Activated CD4-positive, alpha-beta T cell treated with anti-CD3 and anti-CD28 coated beads for 24 hours (primary cell): ENCODE measurements at places on chromosomes 12 and 14.

GRCh38 chr12:29148911-29149690 lies at the start of gene FAR2:
Gene FAR2, plus strand, starts transcription at chr12:29149278. Its CDS starts 121,172 bp downstream, at chr12:29270450.
- DNase-seq: peak; percentile 7

GRCh38 chr12:107275530-107275929 lies 182.2 kb upstream of the CRY1 start:
- DNase-seq: no peak

GRCh38 chr14:93036652-93037345 lies 78.9 kb downstream of the ITPK1 start:
- no peak for DNase-seq

GRCh38 chr12:128976120-128976738 lies 123.0 kb downstream of the GLT1D1 start:
- DNase-seq: peak; percentile 15

GRCh38 chr12:82583756-82584155 lies 103.0 kb upstream of the TMTC2 start:
- no peak for DNase-seq

DNA sequence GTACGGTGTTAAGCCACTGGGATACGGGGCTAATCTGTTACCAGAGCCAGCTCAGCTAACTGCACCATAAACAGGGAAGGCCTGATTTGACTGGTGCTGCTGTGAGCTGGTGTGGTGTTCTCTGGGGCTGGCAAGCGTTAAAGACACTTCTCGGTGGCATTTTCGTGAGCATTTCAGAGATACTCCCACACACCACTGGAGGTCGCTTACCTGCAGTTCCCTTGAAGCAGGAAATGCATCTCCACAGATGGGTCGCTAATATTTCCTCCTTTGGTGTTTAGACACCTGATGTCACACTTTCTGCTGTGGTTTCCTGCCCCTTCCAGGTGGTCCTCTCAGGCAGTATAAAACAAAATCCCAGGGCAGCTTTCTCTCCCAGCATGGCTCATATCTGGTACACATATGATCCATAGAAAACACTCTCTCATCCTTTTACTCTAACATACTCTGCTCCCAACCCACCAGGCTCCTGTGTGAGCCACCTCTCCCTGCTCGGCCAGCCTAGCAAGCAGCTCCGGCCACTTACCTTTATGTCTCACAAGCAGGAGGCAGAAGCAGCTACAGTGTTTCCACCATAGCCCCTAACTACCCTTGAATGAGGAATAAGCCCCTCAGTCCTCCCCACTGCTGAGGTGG lies 129.9 kb upstream of the GRIN2B start:
- DNase-seq: no peak

DNA sequence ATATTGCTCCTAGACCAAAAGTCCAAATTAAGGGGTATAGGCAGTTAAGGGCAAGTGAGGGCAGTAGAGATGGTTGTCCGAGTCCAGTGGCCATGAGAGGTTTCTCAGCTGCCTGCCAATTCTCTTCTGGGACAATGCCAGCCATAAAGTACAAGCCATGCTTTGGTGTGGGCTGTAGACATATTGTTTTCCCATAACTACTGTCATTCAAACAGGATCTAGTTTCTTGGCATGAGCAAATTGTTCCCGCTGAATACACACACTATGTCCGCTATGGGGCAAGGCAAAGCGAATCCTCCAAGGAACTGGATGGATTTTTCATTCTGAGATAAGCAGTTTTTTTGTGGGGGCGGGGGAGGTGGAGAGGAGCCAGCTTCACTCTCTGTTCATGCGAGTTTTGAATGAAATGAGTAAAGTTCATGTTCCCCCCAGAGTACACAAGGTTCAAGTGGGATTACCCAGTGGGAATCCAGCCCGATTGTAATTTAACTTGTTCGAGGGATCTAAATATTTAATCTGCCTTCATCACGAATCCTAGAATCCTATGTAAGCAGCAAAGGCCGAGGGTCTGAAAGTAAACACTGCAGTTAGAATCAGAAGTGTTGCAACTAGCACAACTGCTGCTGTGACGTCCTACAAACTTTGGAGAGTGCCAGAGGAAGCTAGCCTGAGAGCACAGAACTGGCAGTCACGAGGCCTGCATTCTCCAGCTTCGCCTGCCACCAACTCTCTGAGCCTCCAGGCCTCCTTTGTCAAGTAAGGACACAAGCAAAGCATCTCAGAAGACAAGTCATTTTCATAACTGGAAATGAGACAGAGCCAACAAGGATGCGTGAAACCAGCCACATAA lies 137.0 kb downstream of the CRADD start:
- no peak for DNase-seq

DNA sequence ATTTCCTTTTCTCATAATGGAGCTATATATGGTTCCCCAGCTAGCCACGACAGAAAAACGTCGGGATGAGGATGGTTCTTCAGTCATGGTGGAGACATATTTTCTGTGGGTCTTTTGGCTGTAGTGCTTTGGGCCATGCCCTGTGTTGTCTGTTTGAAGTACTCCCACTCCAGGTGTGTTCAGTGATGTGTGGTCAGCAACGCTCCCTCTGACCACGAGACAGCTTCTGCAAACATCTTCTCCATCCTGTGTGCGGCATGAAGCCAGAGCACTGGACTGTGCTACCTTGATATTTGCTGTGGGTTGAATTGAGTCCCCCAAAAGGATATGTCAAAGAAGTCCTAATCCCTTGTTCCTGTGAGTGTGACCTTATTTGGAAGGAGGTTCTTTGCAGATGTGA lies 931.2 kb downstream of the NRXN3 start:
- no peak for DNase-seq

GRCh38 chr12:94707892-94708291 lies 57.5 kb upstream of the TMCC3 start:
- DNase-seq: no peak

DNA sequence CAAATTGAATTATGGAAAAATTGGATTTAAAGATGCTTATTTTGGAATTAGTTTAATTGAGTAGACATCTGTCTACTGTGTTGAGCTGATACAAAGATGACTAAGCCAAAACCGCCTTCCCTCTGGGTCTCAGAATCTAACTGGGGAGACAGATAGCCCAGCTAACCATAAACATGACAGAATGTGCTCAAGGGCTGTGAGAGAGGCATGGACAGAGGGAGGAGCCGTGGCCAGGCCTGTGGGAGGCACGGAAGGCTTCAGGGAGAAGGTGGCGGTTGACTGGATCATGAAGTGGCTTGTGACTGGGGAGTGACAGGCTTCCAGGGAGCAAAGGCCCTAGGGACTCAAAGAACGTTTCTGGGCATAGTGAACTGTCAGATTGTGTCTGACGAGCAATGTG lies 74.6 kb downstream of the DACT1 start:
- DNase-seq: no peak

- no peak for DNase-seq
Observed at GRCh38 chr12:119749666-119750065, 81.7 kb downstream of the PRKAB1 start.

- no peak for DNase-seq
Observed at GRCh38 chr12:127998988-127999387, 268.0 kb upstream of the TMEM132C start.

DNA sequence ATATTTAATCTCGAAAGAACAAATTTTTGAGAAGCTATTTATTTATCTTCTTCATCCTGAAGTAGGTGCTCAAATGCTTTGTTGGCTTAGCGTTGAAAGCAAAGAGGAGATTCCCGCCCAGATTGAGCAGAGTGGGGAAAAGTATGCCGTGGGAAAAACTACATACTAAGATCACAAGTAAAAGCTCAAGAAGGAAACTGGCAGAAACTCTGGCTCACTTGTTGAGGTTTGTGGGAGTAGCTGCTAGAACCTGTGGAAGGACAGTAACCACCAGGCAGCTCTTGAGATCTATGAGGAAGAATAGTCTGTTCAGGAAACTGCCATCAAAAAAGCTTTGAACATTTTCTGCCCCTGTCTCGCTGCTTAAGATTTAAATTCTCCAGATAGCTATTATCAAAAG lies 3.9 kb downstream of the MYRFL start:
- DNase-seq: no peak

DNA sequence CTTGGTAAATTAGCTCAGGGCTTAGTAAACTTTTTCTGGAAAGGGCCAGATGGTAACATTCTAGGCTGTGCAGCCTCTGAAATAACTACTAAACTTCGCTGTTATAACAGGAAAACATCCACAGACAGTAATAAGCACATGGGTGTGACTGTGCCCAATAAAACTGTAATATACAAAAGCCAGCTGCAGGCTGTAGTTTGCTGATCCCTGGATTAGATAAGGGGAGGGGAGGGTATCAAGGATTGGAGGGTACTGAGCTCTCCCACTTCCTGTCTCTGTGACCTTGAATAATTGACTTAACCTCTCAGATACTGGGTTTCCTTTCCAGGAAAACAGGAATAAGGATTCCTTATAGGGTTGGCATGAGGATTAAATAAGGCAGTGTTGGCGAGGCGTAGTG lies 81.2 kb downstream of the CCDC60 start:
- no peak for DNase-seq

DNA sequence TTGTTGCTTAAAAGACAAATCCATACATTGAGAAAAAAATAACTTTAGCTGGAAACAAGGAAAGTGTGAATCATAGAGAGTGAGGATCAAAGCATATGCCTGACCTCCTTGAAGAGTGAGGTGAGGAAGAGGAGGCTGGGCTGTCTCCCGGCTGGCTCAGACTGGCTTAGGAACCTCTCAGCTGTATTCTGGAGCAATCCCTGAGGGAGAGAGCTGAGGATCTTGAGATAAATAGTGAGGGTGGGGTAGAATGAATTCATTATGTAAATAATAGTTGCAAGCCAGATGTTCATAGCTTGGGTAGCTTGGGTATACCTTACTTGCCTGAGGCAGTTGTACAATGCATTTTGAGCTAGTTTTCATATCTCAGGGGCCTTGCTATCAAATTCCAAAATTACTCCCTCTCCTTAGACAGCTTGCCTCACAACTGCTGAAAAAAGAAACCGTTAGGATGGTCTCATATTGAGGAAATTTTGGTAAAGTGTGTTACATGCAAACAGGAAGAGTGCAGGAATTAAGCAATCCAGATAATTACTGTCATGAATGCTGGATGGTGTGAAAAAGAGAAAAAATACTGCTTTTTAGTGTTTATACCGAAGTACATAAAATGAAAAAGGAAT lies 30.5 kb upstream of the SLC15A5 start:
- no peak for DNase-seq

DNA sequence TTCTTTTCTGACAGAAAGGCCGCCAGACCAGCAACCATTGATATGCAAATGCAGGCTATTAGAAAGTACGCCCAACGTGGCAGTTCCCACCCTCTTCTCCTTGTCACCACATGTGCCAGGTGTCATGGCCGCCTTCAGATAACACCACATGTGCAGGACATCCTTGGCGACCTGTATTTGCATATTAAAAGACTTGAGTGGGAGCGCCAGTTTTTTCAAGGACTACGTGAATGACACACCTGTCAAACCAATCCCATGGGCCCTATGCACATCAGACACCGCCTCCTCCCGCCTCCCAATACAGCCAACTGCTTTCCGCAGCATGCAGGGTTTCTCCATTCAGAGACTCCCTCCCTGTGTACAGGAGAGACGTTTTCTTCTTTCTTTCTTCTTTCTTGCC lies 318.6 kb upstream of the FAR2 start:
- no peak for DNase-seq

DNA sequence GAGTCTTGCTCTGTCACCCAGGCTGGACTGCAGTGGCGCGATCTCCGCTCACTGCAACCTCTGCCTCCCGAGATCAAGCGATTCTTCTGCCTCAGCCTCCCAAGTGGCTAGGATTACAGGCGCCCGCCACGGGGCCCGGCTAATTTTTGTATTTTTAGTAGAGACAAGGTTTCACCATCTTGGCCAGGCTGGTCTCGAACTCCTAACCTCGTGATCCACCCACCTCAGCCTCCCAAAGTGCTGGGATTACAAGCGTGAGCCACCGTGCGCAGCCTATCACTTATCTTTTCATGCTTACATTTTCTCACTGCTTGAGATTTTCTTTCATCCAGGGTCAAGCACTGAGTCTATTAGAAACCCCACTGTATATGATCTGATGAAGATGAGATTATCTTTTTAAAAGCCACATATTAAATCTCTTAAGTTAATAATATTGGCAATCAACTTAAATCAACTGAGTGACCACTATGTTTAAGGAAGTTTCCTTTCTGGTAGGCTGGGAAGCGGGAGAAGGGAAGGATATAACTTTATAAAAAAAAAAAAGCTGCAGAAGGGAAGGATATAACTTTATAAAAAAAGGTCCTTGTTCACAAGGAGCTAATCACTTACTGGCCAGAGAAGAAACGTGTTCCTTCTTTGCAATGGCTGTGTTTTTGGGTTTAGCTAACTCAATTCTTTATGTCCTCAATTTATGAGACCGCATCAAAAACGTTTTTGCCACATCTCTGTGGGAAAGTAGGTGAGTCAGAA lies 1.3 kb upstream of the MDM2 start:
- DNase-seq: no peak

DNA sequence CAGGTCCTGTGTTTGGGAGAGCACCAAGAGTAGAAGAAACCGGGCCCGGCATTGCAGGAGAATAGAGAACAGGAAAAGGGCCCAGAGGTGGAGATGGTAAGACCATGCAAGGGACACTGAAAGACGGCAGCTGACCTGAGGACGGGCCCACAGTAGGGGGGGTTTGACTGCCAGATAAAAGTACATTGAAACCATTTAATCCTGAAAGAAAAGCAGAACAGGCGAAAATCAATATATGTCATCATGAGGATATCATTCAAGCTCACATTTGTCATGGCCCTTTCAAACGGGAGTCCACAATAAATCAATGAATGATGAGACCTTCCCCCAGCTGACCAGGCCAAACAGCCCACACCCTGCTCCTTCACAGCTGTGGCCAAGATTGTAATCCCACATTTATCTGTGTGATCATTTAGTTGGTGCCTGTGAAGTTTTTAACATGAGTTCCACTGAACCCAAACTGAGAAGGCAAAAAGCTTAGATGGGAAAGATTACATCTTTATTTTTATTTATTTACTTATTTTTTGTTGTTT lies 39.5 kb downstream of the E2F7 start:
- DNase-seq: no peak

GRCh38 chr12:99824900-99825542 lies 159.7 kb downstream of the ANKS1B start:
- no peak for DNase-seq

- DNase-seq: no peak
Observed at GRCh38 chr12:99042226-99042625, 397.1 kb downstream of the APAF1 start.

GRCh38 chr14:91585856-91586255 lies 75.7 kb upstream of the PPP4R3A start:
- no peak for DNase-seq

GRCh38 chr14:99422228-99423010 lies 58.2 kb downstream of the SETD3 start:
- no peak for DNase-seq

DNA sequence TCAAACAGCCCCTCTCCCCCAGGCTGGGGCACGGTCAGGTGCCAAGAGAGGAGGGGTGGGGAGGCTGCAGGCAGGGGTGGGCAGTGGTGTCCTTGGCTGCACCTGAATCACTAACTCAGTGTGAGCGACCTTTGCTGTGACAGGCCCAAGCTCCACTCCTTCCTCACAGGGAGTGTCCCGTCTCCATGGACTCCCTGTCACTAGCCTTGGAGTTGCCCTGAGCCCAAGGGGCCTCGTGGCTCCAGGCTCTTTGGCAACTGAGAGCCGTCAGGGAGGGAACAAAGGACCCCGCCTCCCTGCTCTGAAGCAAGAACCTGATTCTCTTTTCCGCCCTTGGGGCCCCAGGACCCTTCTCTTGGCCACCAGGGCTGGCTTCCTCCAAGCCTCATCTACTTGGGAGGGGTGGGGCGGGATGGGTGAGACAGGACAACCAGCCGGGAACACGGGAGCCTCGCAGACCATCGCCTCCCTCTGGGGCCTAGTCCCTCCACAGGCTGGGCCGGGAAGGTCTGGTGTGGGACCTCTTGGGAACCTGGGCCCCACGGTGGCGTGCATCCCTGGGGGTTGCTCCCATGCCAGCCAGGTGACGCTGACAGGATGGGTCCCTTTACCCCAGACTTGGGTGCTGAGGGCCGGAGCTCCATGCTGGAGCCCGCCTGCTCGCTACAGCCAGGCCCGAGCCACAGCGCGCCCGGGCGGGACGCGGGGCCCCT lies 935 bp upstream of the ADSS1 start:
- no peak for DNase-seq
